Stimulated activated CD8-positive, alpha-beta memory T cell treated with anti-CD3 and anti-CD28 coated beads, Interleukin-7, amount 100 ng/mL, for 1 hour (primary cell): ENCODE measurements at places on chromosomes 16 and 17.

- DNase-seq = no peak
Measured at GRCh38 chr17:29069526-29070041, 26.6 kb downstream of the PIPOX start.

DNA sequence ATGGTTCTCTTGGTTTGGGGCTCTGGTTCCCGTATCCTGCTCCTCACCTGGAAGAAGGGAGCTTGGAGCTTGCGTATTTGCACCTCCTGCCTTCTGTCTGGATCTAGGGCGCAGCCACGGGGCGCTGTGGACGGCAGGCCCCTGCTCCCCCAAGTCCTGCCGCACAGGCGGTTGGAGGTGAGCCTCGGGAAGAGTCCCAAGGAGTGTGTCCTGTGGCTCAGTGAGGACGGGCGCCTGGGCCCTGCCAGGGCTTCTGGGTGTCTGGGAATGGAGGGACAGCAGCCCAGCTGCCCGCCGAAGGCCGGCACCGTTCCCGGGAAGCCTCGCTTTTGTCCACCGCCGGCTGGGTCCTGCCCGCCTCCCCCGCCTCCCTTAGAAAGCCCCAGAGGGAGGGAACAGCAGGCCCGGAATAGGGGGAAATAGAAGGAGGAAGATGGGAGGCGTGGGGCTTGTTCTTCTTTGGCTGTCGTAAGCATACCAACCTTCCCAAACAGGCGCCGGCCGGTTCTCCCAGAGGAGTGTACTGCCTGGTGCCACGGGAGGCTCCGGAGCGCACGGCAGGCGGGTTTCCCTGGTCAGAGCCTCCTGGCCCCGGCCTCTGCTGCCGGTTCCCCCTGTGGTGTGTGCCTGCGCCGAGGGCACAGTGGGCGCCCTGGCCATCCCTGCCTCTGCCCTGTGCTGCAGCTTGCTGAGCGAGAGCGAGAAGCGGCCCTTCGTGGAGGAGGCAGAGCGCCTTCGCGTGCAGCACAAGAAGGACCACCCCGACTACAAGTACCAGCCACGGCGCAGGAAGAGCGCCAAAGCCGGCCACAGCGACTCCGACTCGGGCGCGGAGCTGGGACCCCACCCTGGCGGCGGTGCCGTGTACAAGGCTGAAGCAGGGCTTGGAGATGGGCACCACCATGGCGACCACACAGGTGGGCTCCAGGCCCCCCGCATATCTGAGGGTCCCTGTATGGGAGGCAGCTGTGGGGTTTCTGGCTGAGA is 1.8 kb downstream of the SOX8 start:
- DNase-seq = no peak

- DNase-seq = peak; percentile 48
Measured at GRCh38 chr16:89315791-89316581, 98.5 kb downstream of the ZNF778 start.

GRCh38 chr17:73705594-73705993 is 61.3 kb upstream of the SDK2 start:
- no peak for DNase-seq

- DNase-seq = no peak
Measured at GRCh38 chr17:45868276-45868675, 23.6 kb downstream of the SPPL2C start.

DNA sequence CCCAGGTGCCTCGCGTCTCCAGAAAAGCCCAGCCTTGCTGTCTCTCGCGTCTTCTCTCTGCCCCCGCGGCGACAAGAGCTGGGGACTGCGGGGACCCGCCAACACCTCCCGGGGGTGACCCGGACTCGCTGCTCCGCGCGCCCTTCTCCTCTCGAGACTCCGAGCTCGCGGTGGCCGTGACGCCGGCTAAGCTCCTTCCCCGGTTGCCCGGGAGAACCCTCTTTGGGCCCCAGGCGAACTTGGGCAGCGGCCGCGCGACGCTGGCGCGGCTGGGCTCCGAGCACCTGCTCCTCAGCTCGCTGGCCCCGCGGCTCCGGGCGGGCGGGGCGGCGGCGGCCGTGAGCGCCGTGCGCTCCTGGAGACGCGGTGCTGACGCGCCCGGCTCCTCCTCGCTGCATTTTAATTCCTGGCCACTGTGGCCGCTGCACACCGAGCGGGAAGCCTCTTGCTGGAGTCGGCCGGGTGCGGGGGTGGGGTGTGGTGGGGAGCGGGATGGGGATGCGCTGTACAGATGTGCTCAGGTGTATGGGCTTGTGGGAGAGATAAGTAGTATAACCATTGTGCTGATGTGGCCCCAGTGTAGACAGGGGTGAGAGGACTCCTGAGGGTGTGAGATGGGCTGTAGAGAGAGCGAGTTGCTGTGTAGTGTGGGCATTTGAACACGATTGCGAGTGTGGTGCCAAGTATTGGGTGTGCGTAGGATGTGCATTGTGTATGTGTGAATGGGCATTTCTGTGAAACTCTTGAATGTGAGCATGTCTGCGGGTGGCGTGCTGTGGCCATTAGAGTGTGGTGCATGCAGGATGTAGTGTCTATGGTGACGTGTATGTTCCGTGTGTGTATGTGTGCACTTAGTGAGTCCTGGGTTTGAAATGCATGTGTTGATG is at the start of gene ASIC2:
TSS of gene ASIC2 (minus strand) at position 315 of the 887 bp plus-strand sequence.
- no peak for DNase-seq

DNA sequence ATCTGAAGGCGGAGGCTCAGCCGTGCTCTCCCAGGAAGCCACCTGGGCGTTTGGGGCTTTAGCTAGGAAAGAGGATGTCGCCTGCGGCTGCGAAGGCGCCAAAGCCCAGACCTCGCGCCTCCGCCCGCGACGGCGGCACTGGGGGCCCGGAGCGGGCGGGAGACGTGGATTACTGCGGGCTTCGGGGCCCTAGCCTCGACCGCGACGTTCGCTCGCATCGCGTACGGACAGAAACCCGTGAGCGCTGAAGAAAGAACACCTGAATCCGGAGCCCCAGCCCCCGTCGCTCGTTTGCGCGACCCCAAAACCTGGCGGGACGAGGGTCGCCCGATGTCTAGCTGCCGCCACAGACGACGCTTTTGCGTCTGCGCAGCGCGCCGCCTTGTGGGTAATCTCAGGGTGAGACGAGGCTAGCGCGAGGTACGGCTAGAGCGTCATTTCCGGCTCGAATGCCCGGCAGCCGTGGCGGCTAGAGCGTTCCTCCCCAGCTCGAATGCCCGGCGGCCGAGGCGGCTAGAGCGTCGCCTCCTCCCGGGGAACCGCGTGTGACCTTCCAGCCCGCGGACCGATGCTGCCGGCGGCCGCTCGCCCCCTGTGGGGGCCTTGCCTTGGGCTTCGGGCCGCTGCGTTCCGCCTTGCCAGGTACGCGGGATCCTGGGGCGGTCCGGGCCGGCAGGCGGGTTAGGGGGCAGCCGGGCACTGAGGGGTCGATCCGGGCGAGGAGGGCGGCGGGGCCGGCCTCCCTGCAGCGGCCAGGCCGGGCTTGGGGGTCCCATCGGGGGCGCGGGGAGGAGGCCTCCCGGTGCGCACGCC is at the start of gene MRPL12:
TSS of gene MRPL12 (plus strand) at position 434 of the 813 bp plus-strand sequence. CDS start at position 569, 135 bp downstream.
- DNase-seq = peak; percentile 84

DNA sequence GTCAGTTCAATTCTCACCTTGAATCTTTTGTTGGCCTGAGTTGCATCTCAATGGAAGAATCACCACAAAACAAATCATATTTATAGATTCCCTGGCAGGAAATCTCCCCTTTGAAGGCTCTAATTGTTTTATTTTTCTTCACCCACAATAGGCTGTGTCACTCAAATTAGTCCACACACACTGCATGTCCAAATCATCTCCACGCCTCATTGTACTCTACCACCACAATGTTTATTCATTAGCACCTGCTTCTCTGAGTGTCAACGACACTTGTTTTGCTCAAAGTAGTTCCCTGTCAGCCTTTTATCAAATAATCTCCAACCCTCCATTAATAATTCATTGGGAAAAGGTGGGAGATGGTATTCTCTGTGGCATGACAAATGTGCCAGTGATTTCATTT is 164.3 kb downstream of the ABCC12 start:
- no peak for DNase-seq

GRCh38 chr17:19238167-19238505 is 970 bp downstream of the EPN2 start:
- DNase-seq = no peak

- DNase-seq = no peak
Measured at GRCh38 chr17:75739174-75739573, 17.9 kb downstream of the ITGB4 start.

GRCh38 chr17:41773190-41773588 is 13.3 kb downstream of the JUP start:
- DNase-seq = no peak

DNA sequence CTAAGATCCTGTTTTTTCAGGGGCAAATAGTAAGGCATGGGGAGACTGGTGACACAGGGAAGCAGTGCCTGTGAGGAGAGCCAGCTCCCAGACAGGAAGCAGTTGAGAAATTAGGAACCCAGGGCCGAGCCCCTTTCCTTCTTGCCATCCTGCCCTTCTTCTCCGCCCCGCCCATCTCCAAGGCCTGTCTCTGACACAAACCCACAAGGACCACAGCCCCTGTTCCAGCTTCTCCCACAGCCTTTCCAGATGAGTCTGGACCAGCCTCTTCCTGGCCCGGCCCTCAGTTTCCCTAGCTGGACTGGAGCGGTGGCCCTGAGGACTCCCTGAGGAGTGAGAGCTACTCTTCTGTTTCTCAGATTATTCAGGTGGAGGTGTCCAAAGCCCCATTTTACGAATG is 9.9 kb downstream of the CCDC102A start:
- DNase-seq = no peak

DNA sequence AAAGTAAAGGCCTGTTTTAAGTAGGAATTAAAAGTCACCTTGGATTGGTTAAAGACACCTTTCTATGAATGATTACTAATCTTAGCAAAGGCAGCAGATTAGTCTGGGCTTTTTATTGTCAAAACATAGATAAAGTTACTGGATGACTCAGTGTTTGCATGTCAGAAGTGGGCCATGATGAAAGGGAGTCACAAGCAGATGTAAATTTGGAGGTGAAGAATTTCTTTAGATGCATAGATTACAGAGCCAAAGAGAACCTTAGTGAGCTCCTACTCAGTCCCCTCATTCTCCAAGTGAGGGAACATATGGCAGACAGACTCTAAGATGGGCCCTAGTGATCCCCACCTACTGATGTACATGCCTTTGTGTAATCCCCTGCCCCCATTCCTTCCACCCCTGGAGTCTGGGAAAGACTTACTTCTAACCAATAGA is 124.5 kb downstream of the HS3ST3A1 start:
- DNase-seq = no peak

DNA sequence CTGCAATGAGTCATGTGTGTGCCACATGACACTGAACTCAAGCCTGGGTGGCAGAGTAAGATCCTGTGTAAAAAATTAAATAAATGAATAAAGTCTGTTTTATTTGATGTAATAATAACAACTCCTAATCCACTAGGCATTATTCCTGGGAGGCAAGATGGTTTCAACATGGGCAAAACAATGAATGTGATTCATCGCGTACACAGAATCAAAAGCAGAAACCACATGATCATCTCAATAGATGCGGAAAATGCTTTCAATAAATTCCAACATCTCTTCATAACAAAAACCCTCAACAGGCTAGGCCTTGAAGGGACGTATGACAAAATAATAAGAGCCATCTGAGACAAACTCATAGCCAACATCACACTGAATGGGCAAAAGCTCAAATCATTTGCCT is 195.4 kb downstream of the CDH11 start:
- DNase-seq = no peak

DNA sequence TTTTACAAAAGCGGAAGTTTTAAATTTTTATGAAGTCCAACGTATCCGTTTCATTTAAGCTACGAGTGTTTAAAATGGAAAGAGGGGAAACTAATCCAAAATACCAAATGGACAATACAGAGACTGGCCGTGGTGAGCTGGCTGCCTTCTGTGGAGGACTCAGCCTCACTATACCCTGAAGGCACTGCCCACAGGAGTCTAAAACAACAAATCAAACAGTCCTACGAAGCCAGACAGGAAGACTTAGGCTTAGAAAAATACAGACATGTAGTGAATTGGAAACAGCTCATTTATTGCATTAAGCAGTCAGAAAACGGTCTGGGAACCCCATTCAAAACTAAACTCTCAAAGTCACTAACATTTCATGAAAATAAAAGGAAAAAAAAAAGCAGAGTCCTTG is 75.1 kb downstream of the CYTH1 start:
- no peak for DNase-seq

GRCh38 chr17:64309710-64310109 is 46.6 kb upstream of the TEX2 start:
- DNase-seq = no peak

DNA sequence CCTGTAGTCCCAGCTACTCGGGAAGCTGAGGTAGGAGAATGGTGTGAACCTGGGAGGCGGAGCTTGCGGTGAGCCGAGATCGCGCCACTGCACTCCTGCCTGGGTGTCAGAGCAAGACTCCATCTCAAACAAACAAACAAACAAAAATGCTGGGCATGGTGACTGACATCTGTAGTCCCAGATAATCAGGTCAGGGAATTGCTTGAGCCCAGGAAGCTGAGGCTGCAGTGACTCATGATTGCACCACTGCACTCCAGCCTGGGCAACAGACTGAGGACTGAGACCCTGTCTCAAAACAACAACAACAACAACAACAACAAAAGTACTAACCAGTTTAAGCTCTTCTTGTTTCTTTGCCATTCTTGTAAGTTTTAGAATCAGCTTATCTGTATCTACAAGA is 383.0 kb upstream of the PMFBP1 start:
- DNase-seq = no peak

GRCh38 chr17:78257810-78258322 is 26.4 kb downstream of the TMEM235 start:
- DNase-seq = no peak

DNA sequence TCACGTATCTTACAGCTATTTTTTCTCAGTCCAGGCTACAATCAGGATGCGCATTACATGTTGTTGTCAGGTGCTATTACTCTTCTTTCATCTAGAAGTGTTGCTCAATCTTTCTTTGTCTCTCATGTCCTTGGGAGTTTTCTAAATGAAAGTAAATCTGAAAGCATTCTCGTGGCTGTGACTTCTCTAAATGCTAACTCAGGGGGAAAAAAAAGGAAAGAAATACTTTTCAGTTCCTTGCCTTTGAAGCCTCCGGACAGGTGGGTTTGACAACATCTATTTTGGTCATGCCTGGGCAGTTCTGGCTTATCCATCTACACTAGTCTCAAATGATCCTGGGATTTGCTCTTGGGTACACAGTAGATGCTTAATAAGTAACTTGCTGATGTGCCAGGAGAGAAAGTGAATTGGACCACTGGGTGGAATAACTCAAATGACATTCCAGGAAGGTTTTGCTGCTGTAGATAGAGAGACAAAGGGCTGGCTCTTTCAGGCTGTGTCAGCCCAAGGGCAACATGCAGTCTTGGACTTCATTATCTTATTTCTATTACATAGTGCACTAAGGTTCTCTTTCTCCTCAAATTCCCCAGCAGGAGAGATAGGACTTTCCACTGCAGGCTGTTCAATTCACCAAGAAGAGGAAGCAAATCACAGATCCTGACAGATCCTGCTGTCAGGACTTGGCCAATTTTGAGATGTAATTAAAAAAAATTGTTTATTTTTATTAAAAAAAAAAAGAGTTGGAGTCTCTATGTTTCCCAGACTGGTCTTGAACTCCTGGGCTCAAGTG is 63.6 kb upstream of the NFAT5 start:
- no peak for DNase-seq

DNA sequence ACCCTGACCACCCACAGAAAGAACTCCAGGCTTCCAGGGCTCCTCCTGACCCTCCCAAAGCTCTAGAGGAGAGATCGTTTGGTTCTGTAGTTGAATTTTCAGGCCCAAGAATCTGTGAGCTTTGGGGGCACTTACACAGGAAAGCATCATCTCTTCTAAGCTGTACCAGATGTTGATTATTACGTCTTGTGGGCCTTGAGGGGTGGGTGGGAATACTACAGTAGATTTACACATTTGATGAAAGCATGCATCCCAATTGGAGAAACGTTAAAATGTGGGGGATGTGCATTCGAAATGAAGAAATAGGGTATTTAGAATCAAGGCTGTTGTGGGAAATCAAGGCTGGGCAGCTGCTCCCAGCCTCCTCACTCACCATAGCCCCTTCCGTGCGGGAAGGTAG is 61.9 kb downstream of the MGAT5B start:
- no peak for DNase-seq
